ENCODE measurements at places on chromosomes 7 and 10. TPM values are rescaled to one million over a fixed set of nuclear protein-coding genes. Genes with fewer than 3 reads are reported as not detected.

DNA sequence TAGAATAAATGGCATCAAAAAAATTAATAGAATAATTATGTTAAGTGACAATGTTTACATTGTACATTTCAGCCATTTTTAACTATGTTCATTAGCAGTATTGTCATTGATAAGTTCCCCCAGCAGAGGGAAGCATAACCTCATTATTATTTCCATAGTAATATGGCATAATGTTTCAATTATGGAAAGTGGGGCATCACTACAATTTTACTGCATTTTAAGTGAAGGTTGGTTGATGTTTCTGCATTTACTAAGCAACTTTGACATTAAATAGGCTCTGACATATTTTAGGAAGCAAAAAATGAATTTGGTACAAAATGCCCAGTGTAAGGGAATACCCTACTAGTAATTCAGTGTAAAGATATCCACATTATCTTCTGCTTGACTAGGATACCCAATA lies 218.3 kb downstream of the SEMA3A start:
- peak; percentile 76 for DNase-seq

The NAT16 gene
- not detected for total RNA-seq

The LEP gene
- total RNA-seq: not detected

- no peak for DNase-seq
These were observed 2.6 kb upstream of the MGAM2 start for GRCh38 chr7:142108728-142109505.

DNA sequence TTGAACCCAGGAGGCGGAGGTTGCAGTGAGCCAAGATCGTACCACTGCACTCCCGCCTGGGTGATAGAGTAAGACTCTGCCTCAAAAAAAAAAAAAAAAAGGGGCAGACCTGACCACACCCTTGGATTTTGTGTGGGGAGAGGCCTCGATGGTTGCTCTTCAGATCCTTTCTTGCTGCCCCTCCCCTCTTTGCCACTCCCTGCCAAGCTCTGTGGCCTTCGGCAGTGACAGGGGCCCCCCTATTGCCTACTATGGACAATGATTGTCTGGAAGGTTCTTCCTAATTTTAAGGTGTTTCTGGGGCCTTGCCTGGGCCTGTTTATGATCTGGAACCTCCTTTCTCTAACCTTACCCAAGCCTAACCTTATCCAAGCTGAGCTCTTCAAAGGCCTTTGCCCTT lies 795 bp downstream of the PRF1 start:
- DNase-seq: no peak

- DNase-seq: no peak
These were observed 12.6 kb upstream of the CPVL start for GRCh38 chr7:29158795-29159423.

The CRHR2 gene
- 0.51 TPM for total RNA-seq

- DNase-seq: no peak
These were observed 37.7 kb downstream of the PPP1R17 start for GRCh38 chr7:31724696-31725095.

DNA sequence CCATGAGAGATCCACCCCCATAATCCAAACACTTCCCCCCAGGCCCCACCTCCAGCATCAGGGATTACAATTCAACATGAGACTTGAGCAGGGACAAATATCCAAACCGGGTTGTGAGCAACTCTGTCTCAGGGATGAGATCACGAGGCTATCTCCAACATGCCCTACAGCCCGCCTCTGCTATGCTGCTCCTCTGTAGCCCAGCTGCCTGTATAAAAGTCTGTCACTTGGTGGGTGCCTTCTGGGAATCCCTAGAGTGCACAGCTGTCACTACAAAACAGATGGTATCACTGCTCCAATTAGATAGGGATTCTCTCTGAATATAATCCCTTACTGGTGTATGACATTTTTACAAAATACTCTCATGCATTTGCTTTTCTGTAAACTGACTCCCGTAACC lies 114.9 kb upstream of the NANOS1 start:
- peak; percentile 65 for DNase-seq

DNA sequence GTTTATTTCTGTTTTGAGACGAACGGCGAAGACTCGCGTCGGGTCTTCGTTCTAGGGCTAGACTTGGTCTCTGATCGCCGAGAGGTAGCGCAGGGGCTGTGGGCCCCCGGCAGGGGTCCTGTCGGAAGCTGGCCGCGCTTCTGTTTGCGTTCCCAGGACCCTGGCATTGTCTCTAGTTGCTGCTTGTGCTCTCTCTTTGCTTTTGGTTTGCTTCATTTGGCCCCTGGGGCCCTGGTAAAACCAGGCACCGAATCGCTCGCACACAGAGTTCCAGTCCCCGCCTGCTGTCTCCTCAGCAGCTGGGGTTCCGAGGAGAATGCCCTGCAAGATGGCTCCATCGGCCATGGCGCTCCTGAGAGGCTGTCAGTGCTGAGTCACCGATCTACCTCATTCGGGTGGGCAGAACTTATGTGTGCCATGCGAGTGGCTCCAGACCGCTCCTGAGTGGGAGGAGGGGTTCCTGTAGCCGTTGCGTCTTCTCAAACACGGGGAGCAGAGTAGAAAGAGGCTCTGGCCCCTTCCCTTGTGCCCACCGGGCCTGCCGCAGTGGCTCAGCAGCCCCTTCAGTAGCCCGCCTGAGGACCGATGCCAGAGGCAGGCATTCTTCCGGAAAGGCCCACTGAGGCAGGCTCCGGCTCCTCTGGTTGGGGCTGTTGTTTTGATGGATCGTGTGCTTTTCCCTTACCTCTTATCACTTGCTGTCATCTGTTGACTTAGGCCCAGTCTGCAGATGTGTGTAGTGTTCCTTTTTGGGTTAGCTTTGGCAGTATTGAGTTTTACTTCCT lies 826 bp downstream of the CHPF2 start:
- DNase-seq: peak; percentile 38

DNA sequence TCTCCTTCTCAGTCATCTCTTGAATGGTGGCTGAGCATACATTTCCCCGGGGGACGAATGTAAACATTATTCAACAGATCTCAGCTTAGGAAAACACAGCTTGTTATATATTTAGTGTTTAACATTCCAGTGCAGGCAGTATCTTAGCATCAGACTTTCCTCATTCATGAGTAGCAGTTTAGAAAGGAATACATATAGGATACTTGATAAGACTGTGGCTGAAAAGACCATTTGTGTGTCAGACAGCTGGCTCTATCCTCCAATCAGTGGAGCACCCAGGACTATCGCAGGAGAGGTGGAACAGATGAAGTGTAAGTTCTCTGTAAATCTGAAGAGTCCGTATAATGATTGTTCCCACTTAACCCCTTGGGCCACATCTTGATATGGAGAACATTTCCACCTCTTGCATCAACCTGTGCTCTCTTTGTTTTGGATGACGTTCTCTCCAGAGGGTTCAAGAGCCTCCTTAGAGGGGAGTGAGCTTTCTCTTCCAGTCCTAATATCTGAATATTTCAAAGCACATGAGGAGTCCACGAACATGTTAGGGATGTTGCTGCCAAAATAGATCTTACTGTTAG lies 34.0 kb downstream of the ERLIN1 start:
- no peak for DNase-seq

The PSD gene
- 6.2 TPM for total RNA-seq

DNA sequence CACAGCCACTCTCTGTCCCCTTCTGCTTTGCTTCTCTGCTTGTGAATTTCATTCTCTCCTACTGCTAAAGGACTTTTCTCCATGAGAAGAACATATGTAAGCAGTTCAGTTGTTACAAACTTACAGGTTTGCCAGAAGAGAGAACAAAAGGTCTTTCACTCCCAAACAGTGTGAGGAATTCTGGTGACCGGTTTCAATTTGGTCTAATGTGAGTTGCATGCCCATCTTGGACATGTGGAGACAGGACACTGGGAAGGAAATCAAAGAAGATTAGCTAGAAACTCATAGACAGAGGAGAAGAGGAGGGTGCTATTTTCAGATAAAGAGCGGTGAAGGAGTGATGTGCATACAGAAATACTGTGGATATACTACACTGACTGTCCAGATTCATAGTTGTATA lies 209.5 kb upstream of the INHBA start:
- no peak for DNase-seq

- DNase-seq: no peak
These were observed 64.8 kb upstream of the AHR start for GRCh38 chr7:17233603-17234002.

DNA sequence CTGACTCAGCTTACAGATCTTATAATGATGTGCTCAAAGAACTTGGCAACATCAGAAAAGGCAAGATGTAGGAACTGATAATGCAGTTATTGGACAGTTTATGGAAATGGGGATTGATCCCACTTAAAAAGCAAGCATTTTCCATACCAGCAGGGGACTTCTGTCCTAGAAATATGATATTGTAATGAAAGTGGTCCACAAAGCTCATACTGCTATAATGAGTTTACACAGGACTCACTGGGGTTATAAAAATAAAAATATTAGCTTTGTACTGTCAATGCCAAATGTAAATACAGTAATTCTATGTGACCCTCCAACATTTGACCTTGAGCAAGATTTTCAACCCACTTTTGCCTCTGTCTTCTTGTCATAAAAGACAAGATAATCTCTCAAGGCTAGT lies 145.5 kb upstream of the SEM1 start:
- no peak for DNase-seq

GRCh38 chr7:143850682-143851081 lies 51.3 kb downstream of the TCAF1 start:
- DNase-seq: no peak

- DNase-seq: peak; percentile 53
These were observed 2.6 kb downstream of the MET start for GRCh38 chr7:116674508-116675173.

DNA sequence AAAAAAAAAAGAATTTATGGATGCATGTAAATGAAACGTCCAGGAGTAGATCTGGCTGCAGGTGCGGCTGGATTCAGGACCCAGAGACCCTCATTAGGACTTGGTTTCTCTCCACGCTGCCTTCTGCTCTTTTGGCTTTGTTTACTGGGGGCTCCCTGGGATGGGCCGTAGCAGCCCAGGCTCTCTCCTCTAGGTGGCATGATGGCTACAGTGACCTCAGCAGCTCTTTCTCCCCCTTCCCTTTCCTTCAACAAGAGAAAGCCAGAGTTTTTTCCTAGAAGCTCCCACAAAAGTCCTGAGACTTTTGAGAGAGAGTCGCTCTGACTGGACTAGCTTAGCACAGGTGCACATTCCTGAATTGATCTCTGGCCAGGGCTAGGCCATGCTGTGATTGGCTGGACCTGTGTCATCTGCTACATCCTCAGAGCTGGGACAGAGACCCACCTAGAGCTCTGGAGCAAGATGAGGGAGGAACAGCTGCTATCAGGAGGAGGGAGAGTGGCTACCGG lies 67.8 kb upstream of the PDCD4 start:
- DNase-seq: peak; percentile 80

- peak; percentile 78 for DNase-seq
These were observed 4.0 kb upstream of the HECW1 start for GRCh38 chr7:43108255-43109011.

GRCh38 chr7:28348636-28349035 lies 63.7 kb upstream of the CREB5 start:
- DNase-seq: peak; percentile 63

DNA sequence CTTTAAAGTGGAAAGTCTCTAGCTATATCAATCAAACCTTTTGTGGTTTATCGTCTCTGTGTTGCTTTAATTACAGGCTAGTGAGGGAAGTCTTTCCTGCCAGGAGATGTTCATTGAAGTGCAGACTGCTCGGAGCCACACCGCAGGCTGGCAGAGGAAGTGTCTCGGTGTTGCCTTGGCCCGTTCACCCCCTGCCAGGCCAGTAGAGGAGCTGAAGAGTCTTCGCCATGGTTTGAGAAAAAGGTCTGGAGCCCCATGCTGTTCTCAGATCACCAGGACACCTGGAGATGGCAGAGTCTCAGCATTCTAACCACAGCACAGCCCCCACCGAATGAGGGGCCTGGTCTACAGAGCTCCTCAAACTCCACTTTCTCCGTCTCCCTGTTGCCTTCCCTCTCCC lies 275.9 kb upstream of the PLPP4 start:
- DNase-seq: no peak

The SLC26A3 gene
- not detected for total RNA-seq

DNA sequence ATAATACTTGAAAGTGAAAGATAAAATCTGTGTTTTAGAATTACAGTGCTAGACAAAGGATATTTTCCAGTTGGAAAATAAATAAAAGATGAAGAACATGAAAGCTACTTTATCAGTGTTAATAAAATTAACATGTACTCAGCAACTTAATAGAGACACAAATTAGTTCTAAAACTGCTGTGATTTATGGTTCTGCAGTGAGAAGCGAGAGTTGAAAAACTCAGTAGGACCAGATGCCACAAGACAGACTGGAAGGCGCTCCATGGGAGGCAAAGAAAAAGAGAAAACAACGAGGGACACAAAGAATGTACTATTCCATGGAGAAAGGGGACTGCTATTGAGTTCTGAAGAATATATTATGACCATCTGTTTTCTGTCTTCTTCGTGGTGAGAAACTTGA lies 590.4 kb downstream of the PHTF2 start:
- no peak for DNase-seq

DNA sequence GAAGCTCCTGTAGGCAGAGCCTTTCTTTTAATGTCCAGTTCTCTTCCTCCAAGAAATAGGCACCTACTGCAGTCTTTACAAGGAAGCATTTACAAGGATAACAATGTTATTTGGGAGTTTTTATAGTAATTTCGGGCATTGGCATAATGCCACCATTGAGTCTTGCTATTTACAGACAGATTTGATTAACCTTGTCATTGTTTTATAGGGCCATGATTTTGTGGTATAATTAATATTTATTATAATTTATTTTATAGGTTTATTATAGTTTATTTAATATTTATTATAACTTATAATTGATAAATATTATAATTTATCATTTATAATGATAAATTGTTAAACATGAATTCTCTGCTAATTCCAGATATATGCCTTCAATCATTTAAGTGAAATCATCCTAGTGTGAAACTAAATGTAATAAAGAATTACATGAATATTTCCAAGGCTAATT lies 573 bp upstream of the POT1 start:
- no peak for DNase-seq

- no peak for DNase-seq
These were observed 4.8 kb upstream of the REPIN1 start for GRCh38 chr7:150363872-150364271.

DNA sequence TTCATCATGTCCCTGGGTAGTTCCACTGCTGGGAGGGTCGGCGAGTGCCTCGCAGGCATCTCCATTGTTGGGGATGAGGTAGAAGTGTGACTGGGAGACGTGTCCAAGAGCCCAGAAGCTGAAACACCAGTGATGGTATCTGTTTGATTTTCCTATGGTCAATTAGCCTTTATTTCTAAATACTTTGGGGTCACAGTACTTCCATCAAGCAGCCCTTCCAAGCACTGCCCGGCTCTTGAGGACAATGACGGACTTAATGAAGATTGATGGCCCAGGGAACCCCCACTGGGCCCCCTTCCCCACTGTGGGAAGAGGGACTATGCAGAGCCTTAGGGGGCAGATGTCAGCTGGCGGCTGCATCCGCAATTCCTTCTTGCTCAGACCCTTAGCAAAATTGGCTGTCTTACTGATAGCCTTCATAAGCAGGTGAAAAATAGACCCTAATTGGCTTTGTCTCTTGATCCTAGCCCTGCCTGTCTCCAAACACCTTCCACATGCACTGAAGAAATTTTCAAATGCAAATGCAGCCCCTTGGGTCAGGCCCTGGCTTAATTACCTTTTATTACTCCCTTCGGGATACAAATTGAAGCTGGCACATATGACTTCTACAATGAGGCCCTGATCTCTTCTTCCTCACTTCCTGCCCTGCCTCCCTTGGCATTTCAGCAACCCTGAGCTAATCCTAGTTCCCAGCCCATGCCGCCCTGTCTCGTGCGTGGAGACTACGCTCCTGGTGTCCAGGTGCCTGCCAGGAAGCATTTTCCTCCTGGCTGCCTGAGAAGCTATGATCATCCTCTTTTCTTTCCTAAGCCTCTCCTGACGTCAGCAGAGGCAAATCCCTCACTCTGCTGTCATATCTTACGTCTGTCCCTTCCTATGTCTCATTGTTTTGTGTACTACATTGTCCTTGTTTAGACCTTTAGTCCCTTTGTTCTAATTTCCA lies 124.5 kb upstream of the GDF10 start:
- no peak for DNase-seq

The TYW1 gene
- total RNA-seq: 17.2 TPM

The LIPN gene
- not detected for total RNA-seq
